ENCODE measurements at places on chromosomes 6 and 20.

GRCh38 chr20:19522071-19522801 is 235.8 kb upstream of the RIN2 start:
- DNase-seq: no peak

DNA sequence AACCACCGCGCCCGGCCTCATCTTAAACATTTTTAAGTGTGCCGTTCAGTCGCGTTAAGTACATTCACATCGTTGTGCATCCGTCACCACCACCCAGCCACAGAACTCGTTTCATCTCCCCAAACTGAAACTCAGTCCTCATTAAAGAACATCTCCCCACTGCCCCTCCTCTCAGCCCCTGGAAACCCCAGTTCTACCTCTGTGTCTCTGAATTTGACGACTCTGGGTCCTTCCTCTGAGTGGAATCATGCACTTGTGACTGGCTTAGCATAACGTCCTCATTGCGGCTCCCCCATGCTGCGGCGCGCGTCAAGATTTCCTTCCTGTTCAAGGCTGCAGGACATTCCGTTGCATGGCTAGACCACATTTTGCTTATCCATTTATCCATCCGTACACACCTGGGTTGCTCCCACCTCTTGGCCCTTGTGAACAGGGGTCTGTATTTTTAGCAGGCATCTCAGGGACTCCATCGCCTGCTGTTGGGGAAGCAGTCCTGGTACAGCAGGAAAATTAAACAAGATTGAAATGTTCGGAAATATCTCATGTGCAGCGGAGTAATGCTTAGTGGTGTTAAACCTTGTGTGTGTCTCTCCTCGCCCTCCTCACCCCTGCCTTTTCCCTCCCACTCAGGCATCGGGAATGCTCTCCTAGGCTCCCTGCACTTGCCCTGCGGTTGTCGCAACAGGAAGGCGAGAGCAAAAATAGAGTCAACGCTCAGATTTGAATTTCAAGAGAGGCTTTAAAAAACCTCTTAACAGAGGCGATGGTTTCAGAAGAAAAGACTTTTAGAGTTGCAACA is 127.9 kb downstream of the PXDC1 start:
- no peak for DNase-seq

DNA sequence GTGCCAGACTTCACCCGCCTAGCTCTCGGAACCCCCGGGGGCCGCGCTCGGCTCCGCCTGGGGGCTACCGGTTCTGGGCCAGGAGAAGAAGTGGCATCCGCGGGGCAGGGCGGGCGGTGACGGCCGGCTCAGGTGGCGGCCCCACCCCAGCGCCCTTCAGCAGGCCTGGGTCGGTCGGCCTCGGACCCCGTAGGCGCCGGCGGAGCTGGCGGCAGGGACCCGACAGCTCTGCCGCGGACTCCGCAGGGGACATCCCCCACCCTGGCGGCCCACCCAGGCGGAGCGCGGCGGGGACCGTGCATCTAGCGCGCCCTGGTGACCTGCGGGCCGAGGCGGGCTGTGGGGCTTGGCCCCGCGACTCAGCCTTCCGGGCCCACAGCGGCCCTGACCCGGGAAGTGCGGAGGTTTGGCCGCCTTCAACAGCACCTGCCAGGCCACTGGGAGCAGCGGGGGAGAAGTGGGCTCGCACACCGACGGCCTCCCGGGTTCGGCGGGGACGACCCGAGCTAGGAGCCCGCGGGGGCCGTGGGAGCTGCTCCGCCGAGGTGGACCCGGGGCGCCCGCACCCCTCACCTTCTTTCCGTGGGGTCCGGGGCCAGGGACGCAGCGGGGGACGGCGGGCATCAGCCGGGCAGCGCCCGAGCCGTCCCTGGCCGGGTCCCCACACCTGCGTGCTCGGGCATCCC is 87.1 kb downstream of the TMEM242 start:
- no peak for DNase-seq

- DNase-seq: no peak
These were observed 22.8 kb upstream of the PTPN1 start for GRCh38 chr20:50487397-50487796.

- DNase-seq: no peak
These were observed 543.5 kb downstream of the MMUT start for GRCh38 chr6:48919555-48919954.

DNA sequence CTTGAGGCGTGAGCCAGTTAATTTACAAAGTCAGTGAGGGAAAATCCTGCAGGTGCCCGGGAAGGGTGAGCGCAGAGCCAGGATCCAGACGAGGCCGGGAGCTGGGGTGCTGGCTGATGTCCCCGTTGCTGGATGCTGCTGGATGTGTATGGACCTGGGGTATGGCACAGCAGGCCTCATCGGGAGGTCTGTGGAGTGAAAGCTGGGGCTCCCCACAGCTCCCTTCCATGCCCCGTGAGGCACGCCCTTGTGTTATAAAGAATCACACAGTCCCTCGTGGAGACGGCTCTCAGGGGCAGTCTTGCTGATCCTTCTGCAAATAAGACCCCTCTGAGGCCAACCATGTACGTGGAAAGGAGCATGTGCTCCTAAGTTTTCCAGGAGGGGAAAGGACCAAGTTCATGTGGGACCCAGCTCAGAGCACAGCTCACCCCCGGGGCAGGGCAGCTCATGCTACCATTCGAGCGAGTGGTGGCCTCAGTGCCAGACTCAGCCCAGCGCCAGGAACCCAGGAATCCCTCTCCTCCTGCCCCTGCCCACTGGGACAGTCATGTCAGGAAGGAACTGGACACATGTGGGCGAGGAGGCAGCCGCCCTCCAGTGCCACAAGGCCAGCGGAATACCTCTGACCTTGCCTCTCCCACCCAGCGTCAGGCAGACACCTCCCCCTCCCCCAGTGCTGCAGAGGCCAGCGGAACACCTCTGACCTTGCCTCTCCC is 97.5 kb downstream of the CDH4 start:
- DNase-seq: no peak

DNA sequence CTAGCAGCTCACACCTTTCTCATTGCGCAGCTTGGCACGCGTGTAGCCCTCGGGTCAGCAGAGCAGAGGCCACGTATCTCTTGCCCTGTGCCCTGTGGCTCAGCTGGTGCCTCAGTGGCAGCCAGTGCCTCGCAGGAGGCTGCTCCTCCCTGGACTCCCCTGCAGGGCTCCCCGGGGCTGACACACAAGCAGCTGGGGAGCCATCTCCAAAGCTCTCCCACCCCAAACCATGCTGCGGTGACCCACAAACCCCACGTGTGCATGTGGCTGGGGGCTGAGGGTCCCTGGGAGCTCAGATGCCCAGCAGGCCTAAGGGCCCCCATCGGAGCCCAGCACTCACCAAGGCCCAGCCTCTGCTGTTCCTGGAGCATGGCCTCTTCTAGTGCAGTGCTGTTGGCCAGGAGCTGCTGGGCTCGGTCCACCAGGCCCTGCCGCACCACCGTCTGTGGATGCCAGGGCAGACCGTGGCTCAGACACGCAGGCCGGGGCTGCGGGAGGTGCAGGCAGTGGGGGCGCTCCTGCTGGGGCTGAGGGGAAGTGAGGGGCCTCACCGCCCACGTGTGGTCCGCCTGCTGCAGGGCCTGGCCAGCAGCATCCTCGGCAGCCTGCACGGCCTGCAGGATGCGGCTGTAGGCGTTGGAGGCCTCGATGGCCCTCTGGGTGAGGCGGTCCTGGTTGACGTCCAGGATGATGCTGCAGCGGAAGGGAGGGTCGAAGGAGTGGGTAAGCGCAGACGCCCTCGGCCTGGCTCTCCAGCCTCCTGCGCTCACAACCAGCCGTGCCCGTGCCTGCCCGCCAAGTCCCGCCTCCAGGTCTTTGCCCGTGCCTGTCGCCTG is 13.8 kb downstream of the ADRM1 start:
- no peak for DNase-seq

- DNase-seq: no peak
These were observed 36.4 kb downstream of the HDGFL1 start for GRCh38 chr6:22605736-22606135.

DNA sequence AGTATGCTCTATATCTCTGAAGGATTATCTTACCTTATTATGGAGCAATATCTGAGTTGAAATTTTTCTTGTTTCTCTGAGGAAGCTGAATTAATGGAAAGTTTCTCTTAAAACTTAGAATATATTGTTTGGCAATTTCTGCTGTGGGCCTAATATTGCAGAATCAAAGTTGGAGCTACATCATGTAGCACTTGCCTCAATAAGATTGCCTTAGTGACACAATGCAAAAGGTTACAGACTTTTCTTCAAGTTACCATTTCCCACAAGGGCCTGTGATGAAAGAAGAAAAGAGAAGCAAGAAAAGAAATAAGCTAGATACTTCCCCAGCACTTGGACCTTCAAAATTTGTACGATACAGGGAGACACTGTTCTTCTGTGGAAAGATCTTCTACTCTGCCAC is 151.2 kb downstream of the SOBP start:
- no peak for DNase-seq

DNA sequence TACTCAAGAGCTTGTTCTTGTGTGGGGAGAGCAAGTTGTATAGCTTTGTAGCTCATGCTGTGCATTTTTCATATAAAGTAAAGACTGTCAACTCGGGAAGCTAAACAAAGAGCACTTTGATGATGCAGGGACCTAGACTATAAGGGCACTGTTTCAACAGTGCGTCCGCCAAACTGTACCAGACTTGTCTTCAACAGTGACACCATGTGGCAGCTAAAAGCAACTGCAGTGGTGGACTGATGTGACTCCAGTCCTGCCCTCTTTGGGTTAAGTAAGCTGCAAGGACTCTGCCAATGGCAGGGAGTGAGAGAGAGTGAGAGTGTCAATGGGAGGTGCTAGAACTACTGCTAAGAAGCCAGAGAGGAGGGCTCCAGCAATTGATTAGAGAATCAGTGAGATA is 48.1 kb upstream of the MC3R start:
- DNase-seq: no peak

- DNase-seq: no peak
These were observed 43.8 kb upstream of the SYNDIG1 start for GRCh38 chr20:24425523-24426135.

DNA sequence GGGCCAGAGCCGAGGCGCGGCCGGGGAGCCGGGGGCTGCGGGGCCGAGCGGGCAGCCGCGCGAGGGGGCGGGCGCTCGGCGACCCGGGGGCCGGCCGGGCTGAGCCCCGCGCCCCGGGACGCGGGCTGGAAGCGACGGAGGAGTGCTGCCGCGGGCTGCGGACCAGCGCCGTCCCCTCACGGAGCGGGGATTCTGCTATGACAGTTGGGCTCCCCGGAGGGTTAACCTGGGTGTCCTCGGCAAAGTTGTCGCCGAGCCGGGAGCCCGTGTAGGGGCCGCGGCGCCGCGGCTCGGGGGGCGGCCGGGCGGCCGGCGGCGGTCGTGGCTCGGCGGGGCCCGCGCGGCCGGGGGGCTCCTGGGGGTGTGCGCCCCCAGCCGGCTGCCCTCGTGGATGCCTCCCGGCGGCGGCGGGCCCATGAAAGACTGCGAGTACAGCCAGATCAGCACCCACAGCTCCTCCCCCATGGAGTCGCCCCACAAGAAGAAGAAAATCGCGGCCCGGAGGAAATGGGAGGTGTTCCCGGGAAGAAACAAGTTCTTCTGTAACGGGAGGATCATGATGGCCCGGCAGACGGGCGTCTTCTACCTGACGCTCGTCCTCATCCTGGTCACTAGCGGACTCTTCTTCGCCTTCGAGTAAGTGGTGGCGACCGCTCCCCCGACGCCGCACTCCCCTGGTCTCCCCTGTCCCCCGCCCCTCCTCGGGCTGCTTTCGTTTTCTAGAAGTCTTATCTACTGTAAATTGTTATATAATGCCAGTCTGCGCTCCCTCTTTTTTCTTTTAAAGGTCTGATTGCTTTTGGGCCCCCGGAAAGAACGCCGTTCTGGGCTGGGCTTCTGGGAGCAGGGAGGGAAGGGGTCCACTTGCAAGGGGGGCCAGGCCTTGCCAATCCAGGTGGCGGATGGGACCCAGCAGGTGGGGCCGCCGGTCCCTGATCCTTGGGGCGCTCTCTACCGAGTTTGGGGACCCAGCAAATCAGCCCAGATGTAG is 936 bp downstream of the ZDHHC14 start:
- DNase-seq: peak; percentile 41

- DNase-seq: no peak
These were observed 960 bp downstream of the ATP9A start for GRCh38 chr20:51766994-51767866.

DNA sequence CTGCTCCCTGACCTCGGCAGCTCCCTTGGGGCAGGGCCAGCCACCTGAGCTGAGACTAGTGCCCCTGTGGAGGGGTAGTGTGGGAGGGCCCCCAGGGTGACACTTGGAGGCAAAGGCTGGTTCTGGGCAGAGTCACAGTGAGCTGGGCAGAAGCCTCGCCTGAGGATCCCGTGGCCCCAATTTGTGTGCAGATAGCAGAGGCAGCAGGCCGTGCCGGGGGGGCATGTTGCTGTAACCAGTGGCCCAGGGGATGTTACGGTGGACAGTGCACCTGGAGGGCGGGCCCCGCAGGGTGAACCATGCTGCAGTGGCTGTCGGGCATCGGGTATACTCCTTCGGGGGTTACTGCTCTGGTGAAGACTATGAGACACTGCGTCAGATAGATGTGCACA is 2.9 kb downstream of the KLHDC3 start:
- DNase-seq: no peak

- DNase-seq: no peak
These were observed 520.9 kb downstream of the CD83 start for GRCh38 chr6:14638435-14638905.

GRCh38 chr6:96468681-96469224 is 52.9 kb upstream of the UFL1 start:
- DNase-seq: no peak

GRCh38 chr20:4141291-4142240 is 126.2 kb upstream of the RNF24 start:
- DNase-seq: no peak

GRCh38 chr20:818001-818664 is 15.4 kb upstream of the FAM110A start:
- no peak for DNase-seq

DNA sequence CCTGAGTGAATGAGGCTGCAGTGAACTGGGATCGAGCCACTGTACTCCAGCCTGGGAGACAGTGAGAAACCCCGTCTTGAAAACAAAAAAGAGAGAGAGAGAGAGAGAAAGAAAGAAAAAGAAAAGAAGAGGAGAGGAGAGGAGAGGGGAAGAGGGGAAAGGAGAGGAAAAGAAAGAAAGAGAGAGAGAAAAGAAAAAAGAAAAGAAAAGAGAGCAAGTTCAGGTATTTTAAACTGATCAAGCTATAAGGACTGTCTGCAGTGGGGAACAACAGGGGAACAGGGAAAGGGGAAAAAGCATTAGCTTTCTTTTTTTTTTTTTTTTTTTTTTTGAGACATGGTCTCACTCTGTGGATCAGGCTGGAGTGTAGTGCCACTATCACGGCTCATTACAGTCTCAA is 2.5 kb downstream of the CGA start:
- DNase-seq: no peak

- peak; percentile 76 for DNase-seq
These were observed 201.4 kb downstream of the IBTK start for GRCh38 chr6:82045965-82046756.

DNA sequence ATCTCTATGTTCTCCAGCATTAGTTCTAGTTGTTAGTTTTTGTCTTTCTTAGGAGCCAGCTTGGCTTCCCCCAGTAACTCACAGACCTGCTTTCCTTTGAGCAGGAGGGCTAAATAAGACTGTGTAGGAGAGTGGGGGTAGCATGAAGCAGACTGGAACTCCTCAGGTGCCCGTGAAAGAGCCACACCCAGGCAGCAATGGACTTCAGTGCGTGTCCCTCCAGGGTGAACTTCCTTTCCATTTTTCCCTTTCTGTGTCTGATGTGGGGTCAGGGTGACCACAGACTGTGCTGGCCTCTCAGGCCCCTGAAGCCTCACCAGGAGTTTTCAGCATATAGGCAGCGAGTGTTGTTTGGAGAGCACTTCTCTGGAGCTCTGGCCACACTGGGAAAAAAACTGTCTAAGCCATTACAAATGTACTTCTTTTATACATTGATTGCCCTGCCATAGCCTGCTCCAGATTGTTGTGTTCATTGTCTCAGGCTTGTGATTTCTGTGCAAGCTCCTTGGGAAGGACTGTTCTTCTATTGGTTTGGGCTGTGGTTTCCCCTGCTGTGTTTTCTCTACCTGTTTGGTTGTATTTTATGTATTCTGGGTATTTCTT is 55.7 kb downstream of the SH3BGRL2 start:
- DNase-seq: no peak

Measured in HFFc6 (cell line).